ENCODE measurements at places on chromosomes 1 and 21. TPM values are rescaled to one million over a fixed set of nuclear protein-coding genes. Genes with fewer than 3 reads are reported as not detected.
A peak's percentile ranks its signal among the peaks of the same experiment; 100 is the strongest.

The ATP6V1G3 gene
- total RNA-seq = not detected

DNA sequence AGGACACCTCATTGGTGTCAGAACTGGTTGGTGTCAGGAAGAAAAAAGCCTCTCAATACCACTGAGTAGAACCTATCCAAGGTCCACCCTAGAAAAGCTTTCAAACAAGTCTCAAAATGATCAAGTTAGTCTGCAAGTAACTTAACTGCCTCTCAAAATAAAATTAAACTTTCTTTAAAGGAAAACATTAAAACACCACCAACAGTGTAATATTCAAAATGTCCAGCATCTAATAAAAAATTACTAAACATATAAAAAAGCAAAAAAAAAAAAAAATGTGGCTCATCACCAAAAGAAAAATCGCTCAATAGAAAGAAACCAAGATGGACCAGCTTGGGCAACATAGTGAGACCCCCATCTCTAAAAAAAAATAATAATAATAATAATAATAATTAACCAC is 18.7 kb upstream of the OLFML2B start:
- H3K36me3 ChIP-seq = no peaks in the 10 kb centered on the region
- peaks cover 35% of the 10 kb centered on the region for H3K27me3 ChIP-seq
- no peak overlapping the region for H3K27ac ChIP-seq
- H3K4me3 ChIP-seq = no peak overlapping the region
- no peaks in the 10 kb centered on the region for H3K4me1 ChIP-seq
- DNase-seq = no peak

- DNase-seq = no peak
- no peak overlapping the region for H3K4me3 ChIP-seq
- H3K27ac ChIP-seq = peak overlapping the region; percentile 39
- H3K36me3 ChIP-seq = peaks cover 3% of the 10 kb centered on the region
- no peaks in the 10 kb centered on the region for H3K27me3 ChIP-seq
- peaks cover 6% of the 10 kb centered on the region for H3K4me1 ChIP-seq
Observed at GRCh38 chr1:112517231-112517630, 8.5 kb downstream of the WNT2B start.

GRCh38 chr1:203598752-203599151 is 27.9 kb upstream of the ATP2B4 start:
- H3K4me3 ChIP-seq = no peak overlapping the region
- peaks cover 19% of the 10 kb centered on the region for H3K4me1 ChIP-seq
- H3K36me3 ChIP-seq = peaks cover 3% of the 10 kb centered on the region
- DNase-seq = no peak
- H3K27ac ChIP-seq = peak overlapping the region; percentile 1

DNA sequence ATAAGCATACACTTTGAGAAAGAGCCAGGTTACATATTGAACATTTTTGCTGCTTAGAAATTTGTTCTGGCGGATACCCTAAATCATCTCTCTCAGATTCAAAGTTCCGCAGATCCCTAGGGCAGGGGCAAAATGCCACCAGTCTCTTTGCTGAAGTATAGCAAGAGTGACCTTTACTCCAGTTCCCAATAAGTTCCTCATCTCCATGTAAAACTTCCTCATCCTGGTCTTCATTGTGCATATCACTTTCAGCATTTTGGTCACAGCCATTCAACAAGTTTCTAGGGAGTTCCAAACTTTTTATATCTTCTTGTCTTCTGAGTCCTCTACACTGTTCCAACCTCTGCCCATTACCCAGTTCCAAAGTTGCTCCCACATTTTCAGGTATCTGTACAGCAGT is 23.3 kb upstream of the LYPD8 start:
- no peak overlapping the region for H3K4me3 ChIP-seq
- H3K4me1 ChIP-seq = no peaks in the 10 kb centered on the region
- H3K27ac ChIP-seq = no peak overlapping the region
- DNase-seq = no peak
